LoVo (cell line): ENCODE measurements at places on chromosomes 1 and 21.

GRCh38 chr1:214753236-214753852 lies 150.3 kb downstream of the CENPF start:
- DNase-seq: no peak

GRCh38 chr1:43531906-43532584 lies 1.4 kb downstream of the PTPRF start:
- DNase-seq: no peak

GRCh38 chr1:63882048-63882704 lies 108.4 kb downstream of the ROR1 start:
- no peak for DNase-seq

DNA sequence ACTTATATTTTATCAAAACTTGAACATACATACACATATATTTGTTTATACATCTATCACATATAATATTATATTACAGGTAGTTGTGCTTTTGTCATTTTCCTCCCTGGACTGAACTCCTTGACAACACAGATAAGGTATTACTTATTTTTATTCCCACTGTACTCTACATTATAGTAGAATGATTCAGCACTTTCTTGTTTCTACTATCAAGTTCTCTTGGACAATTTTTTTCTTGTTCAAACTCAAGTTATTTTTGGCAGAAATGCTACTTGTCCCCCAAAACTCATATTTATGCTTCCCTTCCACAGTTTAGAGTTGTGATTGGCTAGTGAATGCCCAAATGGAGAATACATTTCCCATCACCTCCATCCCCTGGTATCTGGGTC lies 10.8 kb upstream of the PTPRC start:
- DNase-seq: no peak
